ENCODE measurements at places on chromosomes 4 and X.
A peak's percentile ranks its signal among the peaks of the same experiment; 100 is the strongest.

DNA sequence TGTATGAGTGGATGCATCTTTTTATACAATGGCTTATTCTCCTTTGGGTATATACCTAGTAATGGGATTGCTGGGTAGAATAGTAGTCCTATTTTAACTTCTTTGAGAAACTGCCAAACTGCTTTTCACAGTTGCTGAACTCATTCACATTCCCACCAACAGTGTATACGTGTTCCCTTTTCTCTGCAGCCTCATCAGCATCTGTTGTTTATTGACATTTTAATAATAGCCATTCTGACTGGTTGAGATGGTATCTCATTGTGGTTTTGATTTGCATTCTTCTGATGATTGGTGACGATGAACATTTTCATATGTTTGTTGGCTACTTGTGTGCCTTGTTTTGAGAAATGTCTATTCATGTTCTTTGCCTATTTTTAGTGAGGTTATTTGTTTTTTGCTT is 687.0 kb upstream of the EPHA5 start:
- DNase-seq, result peak; percentile 19

DNA sequence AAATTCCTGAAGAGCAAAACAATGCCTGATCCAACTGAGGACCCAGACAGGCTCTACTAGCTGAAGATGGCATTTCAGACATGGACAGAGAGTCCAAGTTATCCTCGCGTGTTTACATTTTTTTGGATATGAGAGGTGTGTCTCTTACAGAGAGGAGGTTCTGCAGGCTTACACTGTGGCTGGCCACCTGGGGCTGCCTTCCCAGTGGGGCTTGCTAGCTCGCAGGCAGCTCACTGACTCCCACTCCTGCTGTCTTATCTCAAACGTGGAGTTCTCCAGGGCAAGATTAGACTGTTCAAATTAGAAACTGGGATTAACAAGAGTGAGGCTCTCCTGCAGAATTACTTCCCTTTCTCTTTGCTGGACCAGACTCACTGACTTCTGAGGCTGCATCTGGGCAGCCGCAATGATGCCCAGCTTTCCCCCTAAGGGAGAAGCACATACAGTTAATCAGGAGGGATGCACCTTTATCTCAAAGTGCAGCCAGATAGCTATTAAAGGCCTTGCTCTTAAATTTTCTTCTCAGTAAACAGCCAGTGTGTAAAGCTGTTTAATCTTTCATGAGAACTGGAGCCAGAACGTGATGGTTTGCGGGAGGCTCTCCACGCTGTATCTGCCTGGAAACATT is 123.0 kb downstream of the ENPP6 start:
- DNase-seq, result no peak

DNA sequence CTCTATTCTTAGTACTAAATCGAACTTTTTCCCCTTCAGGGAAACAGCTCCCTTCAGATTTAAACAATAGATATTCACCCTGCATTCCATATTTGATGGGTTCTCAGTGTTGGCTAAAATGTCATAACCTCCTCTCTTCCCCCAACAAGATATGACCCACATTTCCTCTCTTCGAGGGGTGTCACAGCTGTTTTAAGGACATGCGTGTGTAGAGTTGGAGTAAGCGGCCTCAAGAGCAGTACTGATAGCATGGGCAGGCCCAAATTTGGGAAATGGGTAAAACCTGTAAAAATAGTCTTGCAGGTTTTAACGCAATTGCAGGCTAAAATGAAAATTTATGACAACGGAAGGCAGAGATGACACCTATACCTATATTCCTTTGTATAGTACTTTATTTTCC is 28.7 kb downstream of the SAT1 start:
- DNase-seq, result no peak

GRCh38 chr4:8231551-8232049 is 32.5 kb downstream of the SH3TC1 start:
- DNase-seq, result no peak

DNA sequence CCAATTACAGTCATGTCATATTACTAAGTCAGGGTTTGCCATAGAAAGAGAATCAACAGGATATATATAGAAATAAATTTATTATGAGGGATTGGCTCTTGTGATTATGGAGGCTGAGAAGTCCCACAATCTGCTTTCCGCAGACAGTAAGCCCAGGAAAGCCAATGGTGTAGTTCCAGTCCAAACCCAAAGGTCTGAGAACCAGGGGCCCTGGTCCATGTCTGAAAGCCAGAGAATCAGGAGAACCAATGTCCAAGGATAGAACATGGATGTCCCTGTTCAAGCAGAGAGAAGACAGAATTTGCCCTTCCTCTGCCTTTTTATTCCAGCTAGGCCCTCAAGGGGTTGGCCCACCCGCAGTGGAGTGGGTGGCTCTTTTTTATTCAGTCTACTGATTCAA is 25.6 kb downstream of the FABP2 start:
- no peak for DNase-seq

- no peak for DNase-seq
These were observed 142.7 kb upstream of the NALF2 start for GRCh38 chrX:69361311-69361845.

DNA sequence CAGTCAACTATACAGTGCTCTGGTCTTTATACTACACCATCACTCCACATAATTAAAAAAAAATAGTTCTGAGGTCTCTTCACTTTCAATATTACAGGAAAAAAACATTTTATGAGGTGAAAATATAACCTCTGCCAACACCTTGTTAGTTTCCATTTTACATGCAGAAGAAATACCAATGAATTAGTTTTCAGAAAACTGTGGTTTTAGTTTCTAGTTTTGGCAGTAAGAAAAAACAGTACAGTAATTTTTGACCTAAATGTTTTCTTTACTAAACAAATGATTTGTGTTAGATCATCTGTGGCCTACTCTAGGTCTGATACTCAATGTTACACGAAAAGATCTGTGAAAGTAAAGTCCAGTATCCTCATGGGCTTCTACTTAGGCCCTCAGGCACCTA is 10.0 kb downstream of the SULT1E1 start:
- no peak for DNase-seq

DNA sequence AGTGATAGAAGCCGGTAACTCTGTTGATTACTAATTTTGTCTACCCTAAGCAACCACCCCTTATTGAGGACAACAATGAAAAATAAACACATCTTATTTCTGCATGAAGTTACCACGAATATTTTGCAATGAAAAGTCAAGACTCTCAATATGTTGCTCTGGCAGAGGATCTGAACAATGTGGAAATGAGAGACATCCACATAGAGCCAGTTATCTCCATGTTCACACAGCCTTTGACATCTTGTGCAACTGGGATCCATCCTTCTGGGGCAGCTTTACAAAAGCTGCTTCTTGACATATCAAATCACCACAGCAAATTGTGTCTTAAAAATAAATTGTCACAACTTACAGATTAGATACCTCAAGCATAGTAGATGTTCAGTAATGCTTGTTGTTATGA is 10.2 kb downstream of the EDNRA start:
- no peak for DNase-seq

DNA sequence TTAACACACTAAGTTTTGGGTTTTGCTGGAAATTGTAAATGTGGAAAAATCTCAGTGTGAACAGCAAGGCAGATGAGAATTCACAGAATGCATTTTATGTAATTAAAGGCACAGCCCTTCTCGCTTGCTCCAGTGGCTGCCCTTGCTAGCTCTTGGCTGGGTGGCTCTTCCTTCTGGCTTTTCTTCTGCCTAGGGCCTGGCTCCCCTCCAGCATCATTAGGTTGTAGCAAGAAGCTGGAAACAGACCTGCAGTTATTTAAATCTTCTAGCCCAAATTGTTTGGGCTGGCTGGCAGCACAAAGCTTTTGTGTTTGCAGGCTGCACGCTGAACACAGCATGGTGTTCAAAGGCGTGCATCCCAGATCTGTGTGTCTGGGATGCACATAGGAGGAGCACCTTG is 56.5 kb downstream of the LIMCH1 start:
- no peak for DNase-seq

DNA sequence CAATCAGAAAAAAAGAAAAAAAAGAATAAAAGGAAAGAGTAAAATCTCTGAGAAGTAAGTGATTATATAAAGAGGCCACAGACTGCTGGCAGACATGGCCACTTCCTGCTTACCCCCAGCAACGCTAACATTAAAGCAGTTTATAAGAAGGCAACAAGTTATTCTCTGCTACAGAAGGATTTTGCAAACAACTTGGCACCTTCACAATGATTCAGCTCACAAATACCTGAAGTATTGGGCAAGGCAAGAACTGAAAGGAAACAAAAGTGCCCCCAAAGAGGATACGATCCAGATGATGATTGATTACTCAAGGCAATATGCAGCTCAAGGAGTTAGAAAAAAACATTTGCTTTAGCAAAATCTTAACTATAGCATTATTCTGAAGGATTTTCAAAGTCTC is 718.8 kb downstream of the KLHL13 start:
- DNase-seq, result no peak

GRCh38 chrX:49172280-49172780 is 632 bp downstream of the PLP2 start:
- DNase-seq, result peak; percentile 33

- no peak for DNase-seq
These were observed 918 bp upstream of the FGFRL1 start for GRCh38 chr4:1010395-1011021.

DNA sequence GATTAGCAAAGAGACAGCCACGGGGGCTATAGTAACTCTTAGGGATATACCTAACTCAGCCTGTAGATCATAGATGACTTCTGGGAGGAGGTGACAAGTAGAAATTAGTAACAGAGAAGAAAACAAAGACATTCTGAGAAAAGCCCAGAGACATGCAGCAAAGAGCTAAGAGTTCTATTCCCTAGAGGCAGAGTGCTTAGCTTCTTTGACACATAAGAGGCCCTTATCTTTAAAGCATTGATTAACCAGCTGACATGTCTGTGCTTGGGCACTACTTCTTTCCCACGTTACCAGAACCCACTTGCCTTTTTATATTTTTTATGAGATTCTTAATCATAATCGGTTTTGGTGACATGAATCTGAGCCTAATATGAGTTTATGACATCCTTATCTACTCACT is 179.5 kb downstream of the GABRB1 start:
- no peak for DNase-seq

DNA sequence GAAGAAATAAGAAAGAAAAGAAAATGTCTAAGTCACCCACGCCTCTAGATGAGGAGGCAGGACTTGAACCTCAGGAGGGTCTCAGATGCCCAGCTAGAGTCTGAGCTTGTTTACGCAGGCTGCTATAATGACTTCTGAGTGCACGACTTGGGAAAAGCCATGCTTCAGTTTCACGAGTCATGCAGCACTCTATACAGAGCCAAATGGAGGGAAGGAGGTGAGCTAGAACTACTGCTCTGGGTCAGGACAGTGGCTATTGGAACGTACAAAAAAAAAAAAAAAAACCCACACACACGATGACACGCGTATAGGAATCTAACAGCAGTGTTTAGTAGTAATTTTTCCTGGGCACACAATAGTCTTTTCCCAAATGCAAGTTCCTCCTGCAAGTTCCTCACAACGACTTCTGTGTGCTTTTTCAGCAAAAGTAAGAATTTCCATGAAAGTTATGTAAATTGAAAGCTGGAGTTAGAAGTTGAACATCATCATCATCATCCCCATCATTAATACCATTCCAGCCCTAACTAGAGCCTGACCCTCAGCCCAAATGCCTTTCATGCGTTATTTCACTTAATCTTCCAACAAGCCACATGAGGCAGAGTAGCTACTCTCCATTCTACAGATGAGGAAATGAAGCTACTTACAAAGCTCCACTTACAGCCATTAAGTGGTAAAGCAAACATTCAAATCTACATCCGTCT is 36.6 kb downstream of the IRF2 start:
- no peak for DNase-seq

GRCh38 chr4:13537832-13538177 is 6.5 kb downstream of the NKX3-2 start:
- no peak for DNase-seq

GRCh38 chr4:42817913-42818312 is 74.6 kb upstream of the GRXCR1 start:
- no peak for DNase-seq

GRCh38 chrX:119753639-119754257 is 4.6 kb upstream of the SOWAHD start:
- DNase-seq, result peak; percentile 59

GRCh38 chr4:87704001-87704400 is 53.9 kb downstream of the DMP1 start:
- DNase-seq, result no peak

GRCh38 chr4:120071192-120071795 is 4.6 kb upstream of the MAD2L1 start:
- peak; percentile 69 for DNase-seq

- DNase-seq, result no peak
These were observed 93.3 kb downstream of the GRIA3 start for GRCh38 chrX:123277347-123277746.

DNA sequence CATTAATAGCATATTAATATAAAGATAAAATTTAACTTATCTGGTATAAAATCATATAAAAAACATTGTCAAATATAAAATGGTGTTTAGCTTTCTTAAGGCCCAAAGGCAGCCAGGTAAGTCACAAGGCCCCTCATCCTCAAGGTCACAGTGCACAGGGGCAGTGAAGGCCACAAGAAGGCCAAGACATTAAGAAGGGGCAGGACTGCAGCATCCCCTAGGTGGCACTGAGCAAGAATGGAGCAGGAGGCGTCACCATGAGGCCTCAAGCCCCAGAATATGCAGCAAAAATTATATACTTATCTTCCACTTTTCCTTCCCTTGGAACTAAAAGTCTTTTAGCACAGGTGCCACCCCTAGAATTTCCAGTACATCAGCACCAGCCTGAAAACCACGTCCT is 49.5 kb upstream of the MAGEA8 start:
- no peak for DNase-seq

- DNase-seq, result no peak
These were observed 48.7 kb downstream of the ATP10D start for GRCh38 chr4:47533689-47534347.

DNA sequence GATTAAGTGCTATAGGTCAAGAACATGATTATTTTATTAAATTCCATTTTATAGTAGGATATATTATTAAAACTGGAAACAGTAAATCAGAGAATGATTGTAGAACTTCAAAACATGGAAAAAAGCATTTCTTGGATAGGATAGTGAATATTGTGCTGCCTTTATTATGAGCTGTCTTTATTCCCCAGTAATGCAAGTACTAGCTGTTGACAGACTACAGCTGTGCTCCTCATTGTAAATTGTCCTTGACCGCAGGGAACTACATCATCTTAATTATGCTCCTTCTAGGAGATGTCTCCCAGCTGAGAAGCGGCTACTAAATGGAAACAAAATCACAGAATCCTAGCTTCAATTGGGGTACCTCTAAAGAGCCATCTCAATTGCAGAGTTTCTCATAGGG is 1457.2 kb upstream of the PCDH7 start:
- no peak for DNase-seq

DNA sequence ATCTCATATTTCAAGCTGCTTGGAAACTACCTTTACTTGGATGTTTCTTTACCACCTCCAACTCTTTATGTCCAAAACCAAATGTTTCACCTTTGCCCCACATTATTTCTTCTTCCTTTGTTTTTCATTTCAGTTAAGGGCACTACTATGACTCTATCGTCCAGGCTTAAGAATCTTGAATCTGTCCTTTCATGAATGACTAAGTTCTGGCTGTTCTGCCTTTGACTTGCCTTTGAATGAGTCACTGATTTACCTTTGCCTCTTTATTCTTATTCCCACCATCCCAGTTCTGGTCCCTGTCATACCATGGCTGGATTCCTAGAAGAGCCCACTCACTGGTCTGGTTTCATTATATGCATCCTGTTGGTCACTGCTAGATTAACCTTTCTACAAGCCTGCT is 30.6 kb upstream of the PLAC1 start:
- no peak for DNase-seq
